ENCODE measurements at places on chromosomes 16 and 17.
A peak's percentile ranks its signal among the peaks of the same experiment; 100 is the strongest.

DNA sequence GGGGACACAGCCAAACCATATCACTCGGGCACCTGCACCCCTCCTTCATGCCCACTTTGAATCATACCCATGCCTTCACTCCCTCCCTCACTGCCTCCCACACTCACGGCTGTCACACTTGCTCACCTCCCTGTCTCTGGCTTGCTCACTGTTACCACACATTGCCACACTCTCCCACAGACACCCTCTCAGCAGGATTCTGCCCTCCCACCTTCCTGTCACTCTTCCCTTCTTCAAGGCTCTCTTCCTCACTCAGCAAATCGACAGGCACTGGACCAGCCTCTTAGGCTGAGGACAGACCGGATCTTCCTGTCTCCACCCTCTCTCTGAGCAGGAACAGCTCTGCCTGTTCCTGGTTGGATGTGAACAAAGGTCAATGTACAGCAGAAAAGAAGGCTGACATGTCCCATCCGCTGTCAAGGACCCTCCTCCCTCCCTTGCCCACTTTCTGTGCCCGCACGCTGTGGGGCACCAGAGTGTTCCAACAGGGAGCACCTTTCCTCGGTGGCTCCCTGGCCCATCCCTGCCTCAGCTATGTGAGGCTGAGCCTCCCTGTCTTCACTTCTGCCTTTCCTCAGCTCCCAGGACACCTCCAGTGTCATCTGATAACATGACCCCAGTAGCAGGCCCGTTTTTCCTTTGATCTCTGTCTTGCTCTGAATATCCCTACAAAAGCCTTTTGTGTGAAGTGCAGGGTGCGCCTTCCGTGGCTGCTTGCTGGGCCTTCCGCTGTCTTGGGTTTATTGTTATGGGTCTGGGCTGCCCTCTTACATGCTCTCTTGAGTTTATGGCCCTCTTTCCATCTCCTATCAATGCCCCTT lies 47.0 kb downstream of the CCDC182 start:
- DNase-seq = peak; percentile 82

DNA sequence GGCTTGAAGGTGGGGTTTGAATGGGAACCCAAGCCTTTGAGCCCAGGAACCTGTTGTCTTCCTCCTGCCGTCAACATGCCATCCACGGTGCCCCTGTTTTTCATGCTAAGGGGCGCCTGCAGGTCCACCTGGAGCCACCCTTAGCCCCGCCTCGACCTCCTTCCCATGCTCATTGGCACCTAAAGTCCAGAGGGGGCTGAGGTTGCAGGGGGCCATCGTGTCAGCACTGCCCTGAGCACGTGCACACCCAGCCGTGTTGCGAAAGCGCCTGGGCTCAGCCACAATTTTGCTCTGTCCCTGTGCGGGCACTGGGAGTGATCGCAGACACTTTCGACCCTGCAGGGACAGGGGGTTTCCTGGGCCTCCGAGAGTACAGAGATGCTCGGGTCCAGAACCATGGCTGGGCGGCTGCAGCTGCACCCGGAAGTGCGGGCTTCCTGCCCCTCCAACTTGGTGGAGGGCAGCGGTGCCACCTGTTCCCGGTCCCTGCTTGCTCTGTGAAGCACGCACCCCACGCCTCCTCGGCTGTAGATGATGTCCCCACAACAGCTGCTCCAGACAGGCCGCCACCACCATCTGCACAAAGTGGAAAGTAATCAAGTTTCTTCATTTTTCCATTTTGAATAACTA lies 454.7 kb downstream of the CDH8 start:
- no peak for DNase-seq

DNA sequence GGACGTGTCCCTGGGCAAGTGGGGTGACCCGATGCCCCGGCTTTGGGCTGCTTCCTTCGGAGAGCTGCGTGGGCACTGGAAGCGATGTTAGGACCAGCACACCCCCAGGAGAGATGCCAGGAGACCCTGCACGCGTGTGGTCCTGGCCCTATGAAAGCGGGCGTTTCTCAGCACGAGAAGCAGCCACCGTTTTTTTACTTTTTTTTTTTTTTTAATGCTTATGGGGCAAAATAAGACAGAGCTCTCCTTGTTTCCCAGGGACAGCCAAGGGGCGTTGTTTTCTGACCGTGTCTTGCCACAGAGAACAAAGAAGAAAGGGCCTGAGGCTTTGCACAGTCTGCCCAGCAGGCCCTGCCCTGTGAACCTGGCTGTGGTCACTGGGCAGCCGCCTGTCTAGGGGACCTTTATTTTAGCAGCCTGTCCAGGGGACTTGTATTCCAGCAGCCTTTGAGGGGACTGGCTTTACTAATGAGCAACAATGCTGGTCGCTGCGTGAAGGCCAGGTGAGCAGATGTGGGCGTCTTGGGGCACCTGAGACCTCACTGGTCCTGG lies 996 bp downstream of the SLC25A10 start:
- DNase-seq = peak; percentile 54

DNA sequence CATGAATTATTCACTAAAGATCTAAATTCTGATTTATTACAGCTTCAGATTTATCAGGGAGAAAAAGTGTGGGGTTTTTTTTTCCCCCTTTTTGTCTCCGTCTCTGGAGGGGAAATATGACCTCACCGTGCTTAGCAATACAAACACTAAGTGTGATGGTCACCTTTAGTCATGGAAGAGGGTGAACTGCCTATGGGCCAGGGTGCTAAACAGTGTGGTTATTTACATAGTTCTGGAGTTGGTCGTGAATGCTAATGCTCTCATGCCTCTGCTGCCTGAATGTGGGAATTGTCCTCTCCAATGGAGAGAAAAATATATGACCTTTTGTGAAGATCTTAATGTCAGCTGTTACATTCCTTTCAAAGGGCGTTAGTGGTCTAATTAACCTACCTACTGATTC lies 44.8 kb upstream of the MSI2 start:
- no peak for DNase-seq

DNA sequence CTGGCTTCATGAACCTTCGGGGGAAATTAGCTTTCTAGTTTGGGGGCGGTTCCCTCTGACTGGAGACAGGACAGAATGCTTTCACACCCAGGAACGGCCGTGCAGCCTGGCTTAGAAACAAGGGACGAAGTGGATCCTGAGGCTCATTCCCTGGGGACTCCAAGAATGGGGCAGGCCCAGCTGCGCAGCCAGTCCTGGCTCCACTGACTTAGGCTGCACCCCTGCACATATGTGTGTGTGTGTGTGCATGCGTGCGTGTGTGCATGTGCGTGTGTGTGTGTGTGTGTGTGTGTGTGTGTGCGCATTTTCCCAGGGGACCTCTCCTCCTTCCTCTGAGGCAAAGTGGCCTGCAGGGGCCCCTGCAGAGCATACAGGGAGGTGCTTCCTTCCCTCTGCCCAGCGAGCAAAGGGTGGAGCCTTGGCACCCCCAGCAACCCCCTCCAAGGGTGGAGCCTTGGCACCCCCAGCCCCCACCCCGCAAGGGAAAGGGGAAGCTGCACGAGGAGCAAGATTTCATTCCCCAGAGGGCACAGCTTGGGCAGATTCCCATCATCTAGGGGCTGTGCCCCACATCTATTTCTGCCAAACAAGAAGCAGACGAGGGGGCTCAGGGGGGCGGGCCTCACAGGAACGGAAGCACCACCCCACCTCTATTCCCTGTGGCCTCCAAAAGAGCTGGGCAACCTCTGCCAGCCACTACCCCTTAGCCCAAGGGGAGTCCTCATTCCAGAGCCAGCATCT lies 97.6 kb upstream of the CBX4 start:
- DNase-seq = no peak

- no peak for DNase-seq
Measured at GRCh38 chr17:80794281-80795089, 197.2 kb upstream of the CHMP6 start.

- DNase-seq = no peak
Measured at GRCh38 chr16:54657709-54658102, 273.0 kb upstream of the IRX5 start.

- DNase-seq = no peak
Measured at GRCh38 chr17:62219221-62219899, 154.3 kb upstream of the MED13 start.

DNA sequence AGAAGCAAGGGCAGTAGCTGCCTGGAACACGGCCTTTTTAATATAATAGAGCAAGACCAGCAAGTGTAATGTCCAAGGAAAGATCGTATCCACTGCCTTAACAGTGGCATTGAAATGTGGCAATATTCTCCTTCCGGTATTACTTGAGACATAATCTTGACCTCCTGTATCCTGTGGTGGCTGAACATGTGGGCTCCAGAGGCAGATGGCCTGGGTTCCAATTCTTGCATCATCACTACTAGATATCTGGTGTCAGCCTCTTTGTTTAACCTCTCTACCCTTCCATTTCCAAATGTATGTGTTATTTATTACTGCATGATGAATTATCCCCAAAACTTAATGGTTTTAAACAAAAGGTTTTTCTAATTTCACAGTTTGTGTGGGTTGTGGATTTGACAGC lies 3.5 kb upstream of the CDYL2 start:
- no peak for DNase-seq

DNA sequence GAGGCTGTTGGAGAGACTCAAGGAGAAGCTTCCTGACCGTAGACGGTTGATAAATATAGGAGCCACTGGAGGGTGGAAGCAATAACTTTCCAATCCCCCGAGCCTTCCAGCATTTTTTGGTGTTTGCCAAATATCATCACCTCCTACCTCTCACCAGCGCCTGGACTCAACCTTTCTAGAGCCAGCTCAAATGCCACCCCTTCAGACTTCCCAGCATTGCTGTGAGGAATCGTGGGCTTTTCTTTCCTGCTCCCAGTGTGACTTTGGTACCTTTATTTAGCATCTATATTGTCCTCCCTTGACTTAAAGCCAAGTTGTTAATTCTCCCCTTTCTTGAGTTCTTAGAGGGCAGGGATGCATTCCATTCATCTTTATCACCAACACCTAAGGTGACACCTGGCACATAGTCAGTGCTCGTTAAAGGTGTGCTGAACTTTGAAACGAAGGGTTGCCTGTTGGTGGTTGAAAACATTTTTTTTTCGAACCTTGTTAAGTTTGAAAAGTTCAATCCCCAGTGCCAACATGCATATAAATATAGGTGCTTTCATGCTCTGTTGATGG lies 35.3 kb upstream of the CCR7 start:
- no peak for DNase-seq

- DNase-seq = peak; percentile 73
Measured at GRCh38 chr17:45021607-45022287, 29.7 kb downstream of the DCAKD start.

- DNase-seq = no peak
Measured at GRCh38 chr17:79389896-79390295, 221.0 kb downstream of the RBFOX3 start.

GRCh38 chr17:36008998-36009665 lies 7.8 kb upstream of the CCL15 start:
- DNase-seq = peak; percentile 59

GRCh38 chr16:48810436-48810802 lies 200.4 kb upstream of the N4BP1 start:
- DNase-seq = no peak

- DNase-seq = no peak
Measured at GRCh38 chr17:76682296-76682695, 28.5 kb downstream of the MXRA7 start.

GRCh38 chr17:40485851-40486521 lies 15.4 kb downstream of the TNS4 start:
- DNase-seq = peak; percentile 58

DNA sequence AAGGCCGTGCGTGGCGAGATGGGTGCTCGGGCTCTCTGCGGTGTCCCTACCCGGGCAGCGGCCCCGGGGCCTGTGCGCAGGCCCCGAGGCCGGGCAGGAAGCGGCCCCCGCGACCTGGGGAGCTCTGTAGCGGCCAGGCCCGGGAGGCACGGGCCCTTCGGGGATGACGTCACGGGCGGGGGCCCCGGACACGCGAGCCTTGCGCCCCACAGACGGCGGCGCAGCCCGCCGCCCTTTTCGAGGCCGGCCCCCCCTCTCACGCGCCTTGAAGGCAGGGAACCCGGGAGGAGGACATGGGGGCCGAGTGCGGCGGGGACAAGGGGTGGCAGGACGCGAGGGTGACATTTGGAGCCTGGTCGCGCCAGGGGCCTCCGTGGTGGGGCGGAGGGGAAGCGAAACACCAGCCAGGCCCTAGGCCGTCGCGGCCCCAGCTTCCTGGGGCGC lies 1.1 kb downstream of the RAI1 start:
- DNase-seq = no peak

- peak; percentile 26 for DNase-seq
Measured at GRCh38 chr16:81873843-81874752, 95.0 kb downstream of the PLCG2 start.

DNA sequence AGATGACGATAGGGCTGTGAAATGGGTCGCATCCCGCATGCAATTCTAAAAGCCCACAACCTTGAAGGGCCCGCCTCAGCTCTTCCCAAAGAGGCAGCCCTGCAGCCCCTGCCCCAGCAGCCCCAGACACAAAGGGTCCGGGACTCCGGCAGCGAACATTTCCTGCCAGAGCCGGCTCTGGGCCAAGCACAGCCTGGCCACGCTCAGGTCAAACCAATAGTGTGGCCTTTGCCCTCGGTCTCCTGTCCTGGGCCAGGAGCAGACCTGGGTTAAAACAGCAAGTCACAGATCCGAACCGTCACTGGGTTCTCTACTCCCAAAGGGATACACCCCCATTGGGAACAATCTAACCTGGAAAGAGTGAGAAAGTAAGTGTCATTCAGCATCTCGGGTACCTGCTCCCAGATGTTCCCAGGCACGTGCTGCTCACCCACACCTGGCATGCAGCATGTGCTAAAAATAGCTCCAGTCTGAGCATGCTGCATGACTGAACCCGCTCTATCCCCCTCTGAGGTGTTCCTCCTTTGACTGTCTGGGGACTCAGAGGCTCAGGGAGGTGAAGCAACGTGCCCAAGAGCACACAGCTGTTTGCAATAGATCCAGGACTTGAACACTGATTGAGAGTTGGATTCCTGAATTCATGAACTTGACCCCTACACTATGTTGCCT lies 22.2 kb upstream of the ATP2A3 start:
- no peak for DNase-seq

DNA sequence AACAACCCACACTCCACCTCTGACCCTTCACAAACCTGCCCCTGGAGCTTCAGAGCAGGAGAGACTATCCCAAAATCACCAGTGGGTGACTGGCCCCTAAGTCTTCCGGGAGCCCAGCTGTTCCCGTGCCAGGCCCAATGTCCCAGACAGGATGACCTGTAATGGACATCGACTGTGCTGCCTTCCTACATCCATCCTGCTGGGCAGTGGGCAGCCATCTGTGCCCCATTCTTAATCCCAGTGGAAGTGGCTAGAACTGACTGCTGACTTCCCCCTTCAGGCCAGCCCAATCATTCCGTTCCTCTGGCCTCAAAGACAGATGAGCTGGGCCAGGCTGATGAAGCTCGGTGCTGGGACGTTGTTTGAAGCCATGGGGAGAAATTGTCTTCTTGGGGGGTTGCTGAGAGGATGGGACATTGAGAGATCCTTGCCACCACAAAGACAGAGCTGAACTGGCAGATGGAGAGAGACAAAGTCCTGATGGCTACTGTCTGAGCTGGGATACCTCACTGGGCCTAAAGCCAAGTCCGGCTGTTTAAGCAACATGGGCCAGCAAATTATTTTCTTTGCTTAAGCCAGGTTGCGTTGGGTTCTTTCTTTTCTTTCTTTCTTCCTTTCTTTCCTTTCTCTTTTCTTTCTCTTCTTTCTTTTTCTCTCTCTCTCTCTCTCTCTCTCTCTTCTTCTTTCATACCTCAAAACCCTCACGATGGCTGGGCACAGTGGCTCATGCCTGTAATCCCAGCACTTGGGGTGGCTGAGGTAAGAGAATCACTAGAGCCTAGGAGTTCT lies 17.9 kb upstream of the ALOX15B start:
- no peak for DNase-seq

Measured in ELF-1 (cell line).